ENCODE measurements at places on chromosomes 5 and 9.

- no peak for DNase-seq
Observed at GRCh38 chr5:35087991-35088390, 40.2 kb upstream of the AGXT2 start.

GRCh38 chr9:1273859-1274258 is 223.7 kb downstream of the DMRT2 start:
- no peak for DNase-seq

- no peak for DNase-seq
Observed at GRCh38 chr9:116717150-116717549, 30.0 kb downstream of the TRIM32 start.

- DNase-seq, result no peak
Observed at GRCh38 chr5:106374956-106375355, 1295.8 kb downstream of the EFNA5 start.

DNA sequence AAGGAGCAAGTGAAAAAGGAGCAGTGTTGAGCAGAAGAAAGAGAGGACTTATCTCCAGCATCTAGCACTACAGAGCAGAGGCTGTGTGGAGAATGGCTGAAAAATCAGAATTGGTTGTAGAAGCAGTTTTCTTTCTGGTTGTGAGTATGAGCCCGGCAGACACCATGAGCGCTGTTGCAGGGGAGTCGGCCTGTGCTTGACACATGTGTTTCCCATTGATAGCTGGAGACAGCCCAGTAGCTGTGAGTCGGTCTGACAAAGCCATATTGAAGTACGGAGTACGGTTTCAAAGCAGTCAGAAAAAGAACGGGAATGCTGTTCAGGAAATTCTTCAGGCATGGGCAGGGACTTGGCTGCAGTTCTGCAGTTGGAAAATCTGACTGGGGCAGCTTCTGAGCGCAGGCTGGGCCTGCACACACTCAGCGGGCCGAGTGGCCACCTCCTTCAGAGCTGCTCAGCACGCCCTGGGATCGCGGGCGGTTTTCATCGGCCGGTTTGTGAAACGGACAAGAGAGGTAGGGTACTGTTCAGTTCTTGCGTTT is at the start of gene SGCD:
Gene SGCD, plus strand, starts transcription at position 447 of the 542 bp plus-strand sequence.
- no peak for DNase-seq

DNA sequence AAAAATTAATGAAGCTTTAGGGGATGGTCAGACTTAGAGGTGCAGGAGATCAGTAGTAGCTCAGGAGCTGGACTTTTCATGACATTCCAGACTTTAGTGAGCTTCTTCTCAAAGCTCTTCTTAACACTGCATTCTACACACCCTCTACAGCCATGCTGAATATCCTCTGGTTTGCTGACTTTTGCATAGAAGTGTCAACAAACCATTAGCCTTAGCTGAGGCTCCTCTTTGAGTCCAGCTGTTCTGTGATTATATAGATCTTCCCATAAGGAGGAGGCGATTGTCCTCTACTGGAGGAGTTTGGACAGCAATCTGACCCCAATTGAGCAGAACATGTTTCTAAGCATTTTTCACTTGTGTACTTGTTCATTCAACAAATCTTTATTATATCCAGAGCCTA is 75.0 kb upstream of the RUSC2 start:
- no peak for DNase-seq
